ENCODE measurements at places on chromosomes 3 and 15.

GRCh38 chr3:81743096-81744025 is 18.1 kb downstream of the GBE1 start:
- no peak for DNase-seq

- DNase-seq = no peak
These were observed 36.1 kb upstream of the CADM2 start for GRCh38 chr3:84922682-84923081.

DNA sequence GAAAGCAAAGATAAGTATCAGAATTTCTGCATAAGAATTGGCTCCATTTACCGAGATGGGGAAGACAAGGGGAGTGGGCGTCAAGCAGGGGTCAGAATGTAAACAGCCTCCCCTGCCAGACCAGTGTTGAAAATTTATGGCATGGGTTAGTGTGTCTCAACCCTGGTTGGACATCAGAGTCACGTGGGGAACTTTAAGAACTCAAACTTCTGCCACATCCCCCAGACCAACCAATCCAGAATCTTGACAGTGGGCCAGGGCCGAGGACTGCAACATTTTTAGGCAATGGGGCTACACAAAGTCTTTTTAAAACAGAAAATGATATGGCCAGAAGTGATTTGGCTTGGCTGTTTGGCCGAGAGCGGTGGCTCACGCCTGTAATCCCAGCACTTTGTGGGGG is 14.3 kb upstream of the MASP1 start:
- DNase-seq = no peak

- no peak for DNase-seq
These were observed 289.5 kb downstream of the GABRG3 start for GRCh38 chr15:27260523-27260922.

GRCh38 chr15:84702961-84703482 is 12.9 kb downstream of the SEC11A start:
- DNase-seq = no peak

DNA sequence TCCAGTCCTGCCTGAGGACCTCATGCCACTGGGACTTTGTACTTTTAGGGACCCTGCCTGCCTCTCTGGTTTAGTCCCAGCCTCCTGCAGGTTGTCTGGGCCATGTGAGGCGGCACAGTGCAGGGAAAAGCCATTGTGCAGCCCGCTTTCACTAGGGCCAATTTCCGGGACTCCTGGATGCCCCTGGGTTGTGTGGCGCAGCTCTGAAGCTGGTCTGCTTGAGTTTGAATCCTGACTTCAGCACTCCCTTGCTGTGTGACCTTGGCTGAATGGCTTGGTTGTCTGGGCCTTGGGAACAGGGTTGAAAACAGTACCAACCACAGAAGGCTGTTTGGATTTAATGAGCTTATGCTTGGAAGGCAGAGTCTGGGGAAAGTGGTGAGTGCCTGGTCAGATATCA is 8.3 kb downstream of the TEX264 start:
- DNase-seq = no peak

DNA sequence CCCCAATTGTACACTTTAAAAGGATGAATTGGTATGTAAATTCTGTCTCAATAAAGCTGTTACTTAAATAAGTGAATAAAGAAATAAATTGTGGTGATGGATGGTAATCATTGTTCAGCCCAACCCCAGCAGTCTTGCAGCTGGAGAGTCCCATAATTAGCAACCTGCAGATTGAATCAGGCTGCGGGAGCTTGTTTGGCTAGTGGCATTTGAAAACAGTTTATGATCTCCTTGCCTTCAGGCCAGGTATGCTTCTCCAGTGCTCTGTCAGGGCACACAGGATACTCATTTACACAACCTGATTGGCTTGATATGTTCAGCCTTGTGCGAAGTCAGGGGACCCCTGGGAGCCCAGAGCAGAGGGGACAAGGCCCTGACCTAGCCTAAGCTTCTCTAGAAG is 16.5 kb upstream of the TSEN2 start:
- no peak for DNase-seq

DNA sequence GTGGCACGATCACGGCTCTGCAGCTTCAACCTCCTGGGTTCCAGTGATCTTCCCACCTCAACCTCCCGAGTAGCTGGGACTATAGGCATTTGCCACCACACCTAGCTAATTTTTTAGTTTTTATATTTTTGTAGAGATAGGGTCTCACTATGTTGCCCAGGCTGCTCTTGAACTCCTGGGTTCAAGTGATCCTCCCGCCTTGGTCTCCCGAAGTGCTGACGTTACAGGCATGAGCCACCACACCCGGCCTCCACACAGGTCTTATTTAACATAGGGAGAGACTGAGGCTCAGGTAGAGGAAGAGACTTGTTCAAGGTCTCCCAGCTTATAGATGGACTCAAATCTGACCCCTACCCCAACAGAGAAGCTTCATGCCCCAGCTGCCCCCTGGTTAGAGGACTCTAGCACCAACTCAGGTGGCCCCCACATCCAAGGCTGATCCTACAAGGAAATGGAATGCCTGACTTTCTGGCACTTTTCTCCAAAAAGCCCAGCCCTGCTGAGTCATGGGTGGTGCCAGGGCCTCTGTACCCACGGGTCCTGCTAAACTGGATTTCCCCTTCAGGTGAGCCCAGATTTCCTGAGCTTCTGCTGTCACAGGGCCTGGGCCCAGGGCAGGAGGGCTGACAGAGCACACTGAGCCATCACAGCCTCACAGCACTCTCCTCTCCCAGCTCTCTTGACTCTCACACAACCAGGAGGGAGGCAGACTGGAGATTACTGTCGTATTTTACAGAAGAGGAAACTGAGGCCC is 5.6 kb downstream of the TMEM40 start:
- DNase-seq = no peak

GRCh38 chr3:103684904-103685303 is 1250.1 kb downstream of the ZPLD1 start:
- no peak for DNase-seq

DNA sequence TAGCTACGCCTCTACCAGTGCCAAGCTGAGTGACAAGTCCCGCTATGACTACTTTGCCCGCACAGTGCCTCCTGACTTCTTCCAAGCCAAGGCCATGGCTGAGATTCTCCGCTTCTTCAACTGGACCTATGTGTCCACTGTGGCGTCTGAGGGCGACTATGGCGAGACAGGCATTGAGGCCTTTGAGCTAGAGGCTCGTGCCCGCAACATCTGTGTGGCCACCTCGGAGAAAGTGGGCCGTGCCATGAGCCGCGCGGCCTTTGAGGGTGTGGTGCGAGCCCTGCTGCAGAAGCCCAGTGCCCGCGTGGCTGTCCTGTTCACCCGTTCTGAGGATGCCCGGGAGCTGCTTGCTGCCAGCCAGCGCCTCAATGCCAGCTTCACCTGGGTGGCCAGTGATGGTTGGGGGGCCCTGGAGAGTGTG is 5.7 kb downstream of the GRM2 start:
- no peak for DNase-seq

GRCh38 chr3:142881445-142882224 is 7.2 kb downstream of the PCOLCE2 start:
- no peak for DNase-seq

- no peak for DNase-seq
These were observed 287.0 kb upstream of the LYSMD4 start for GRCh38 chr15:100020189-100020588.
